ENCODE measurements at places on chromosomes 3 and 15. TPM values are rescaled to one million over a fixed set of nuclear protein-coding genes. Genes with fewer than 3 reads are reported as not detected.

DNA sequence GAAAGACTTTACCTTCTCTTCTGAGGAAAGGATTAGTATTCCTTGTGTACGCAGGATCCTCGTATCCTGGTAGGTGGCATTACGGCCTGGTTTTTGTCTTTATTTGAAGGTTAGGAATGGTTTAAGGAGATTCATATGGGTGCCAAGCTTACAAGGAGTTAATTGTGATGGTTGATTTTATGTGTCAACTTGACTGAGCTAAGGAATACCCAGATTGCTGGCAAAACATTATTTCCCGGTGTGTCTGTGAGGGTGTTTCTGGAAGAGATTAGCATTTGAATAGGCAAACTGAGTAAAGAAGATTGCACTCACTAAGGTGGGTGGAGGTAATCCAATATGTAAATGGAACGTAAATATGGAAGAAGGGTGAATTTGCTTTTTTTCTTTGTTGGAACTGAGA lies 44.4 kb upstream of the ABI3BP start:
- H3K27ac ChIP-seq, result no peak overlapping the region
- H3K27me3 ChIP-seq, result no peaks in the 10 kb centered on the region
- DNase-seq, result no peak
- no peaks in the 10 kb centered on the region for H3K36me3 ChIP-seq
- H3K4me3 ChIP-seq, result no peak overlapping the region

- H3K27me3 ChIP-seq, result no peaks in the 10 kb centered on the region
- H3K36me3 ChIP-seq, result no peaks in the 10 kb centered on the region
- no peak overlapping the region for H3K27ac ChIP-seq
- no peak overlapping the region for H3K4me3 ChIP-seq
- peaks cover 2% of the 10 kb centered on the region for H3K4me1 ChIP-seq
These were observed 482.6 kb downstream of the PLOD2 start for GRCh38 chr3:145678401-145678800.

- no peaks in the 10 kb centered on the region for H3K36me3 ChIP-seq
- no peak for DNase-seq
- no peak overlapping the region for H3K4me3 ChIP-seq
- H3K27ac ChIP-seq, result no peak overlapping the region
These were observed 607.7 kb downstream of the PYDC2 start for GRCh38 chr3:192068464-192069254.

DNA sequence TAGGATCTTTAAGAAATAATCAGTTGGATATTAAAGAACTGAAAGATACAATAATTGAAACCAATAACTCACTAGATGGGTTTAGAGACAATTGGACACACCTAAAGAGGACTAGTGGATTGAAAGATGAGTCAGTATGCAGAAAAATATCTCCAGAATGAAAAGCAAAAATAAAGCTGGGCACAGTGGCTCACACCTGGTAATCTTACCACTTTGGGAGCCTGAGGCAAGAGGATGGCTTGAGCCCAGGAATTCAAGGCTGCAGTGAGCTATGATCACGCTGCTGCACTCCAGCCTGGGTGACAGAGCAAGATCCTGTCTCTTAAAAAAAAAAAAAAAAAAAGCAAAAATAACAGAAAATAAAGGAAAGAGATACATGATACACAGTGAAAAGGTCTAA lies 37.4 kb upstream of the CCDC174 start:
- DNase-seq, result no peak
- H3K4me3 ChIP-seq, result no peak overlapping the region
- H3K36me3 ChIP-seq, result no peaks in the 10 kb centered on the region
- H3K27me3 ChIP-seq, result no peaks in the 10 kb centered on the region
- no peaks in the 10 kb centered on the region for H3K4me1 ChIP-seq
- no peak overlapping the region for H3K27ac ChIP-seq

DNA sequence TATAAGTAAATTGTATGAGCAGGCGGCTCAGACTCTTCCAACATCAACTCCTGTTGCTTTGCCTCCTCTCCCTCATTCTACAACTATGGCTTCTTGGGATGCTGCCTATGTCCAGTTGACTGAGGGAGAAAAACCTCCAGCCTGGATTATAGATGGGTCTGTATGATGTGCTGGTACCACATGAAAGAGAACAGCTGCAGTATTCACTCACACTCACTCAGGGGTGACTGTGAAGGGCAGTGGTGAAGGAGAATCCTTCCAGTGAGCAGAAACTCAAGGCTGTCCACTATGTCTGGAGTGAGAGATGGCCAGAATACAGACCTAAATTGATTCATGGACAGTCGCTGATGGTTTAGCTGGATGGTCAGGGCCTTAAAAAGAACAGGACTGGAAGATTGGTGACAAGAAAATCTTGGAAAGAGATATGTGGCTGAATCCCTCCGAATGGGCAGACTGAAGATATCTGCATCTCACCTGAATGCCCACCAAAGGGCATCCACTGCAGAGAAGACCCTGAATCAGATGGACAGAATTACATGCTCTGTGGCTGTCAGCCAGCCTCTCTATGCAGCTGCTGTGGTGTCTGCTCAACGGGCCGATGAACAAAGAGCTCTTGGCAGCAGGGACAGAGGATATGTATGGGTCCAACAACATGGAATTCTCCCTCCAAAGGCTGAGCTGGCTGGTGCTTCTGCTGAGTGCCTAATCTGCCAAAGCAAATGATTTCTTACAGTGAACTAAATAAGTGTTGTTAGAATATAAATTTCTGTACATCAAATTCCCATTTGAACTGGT lies 1.9 kb upstream of the BCL2L10 start:
- H3K27ac ChIP-seq, result no peak overlapping the region
- no peaks in the 10 kb centered on the region for H3K4me1 ChIP-seq
- no peak overlapping the region for H3K4me3 ChIP-seq
- no peaks in the 10 kb centered on the region for H3K27me3 ChIP-seq
- no peak for DNase-seq

DNA sequence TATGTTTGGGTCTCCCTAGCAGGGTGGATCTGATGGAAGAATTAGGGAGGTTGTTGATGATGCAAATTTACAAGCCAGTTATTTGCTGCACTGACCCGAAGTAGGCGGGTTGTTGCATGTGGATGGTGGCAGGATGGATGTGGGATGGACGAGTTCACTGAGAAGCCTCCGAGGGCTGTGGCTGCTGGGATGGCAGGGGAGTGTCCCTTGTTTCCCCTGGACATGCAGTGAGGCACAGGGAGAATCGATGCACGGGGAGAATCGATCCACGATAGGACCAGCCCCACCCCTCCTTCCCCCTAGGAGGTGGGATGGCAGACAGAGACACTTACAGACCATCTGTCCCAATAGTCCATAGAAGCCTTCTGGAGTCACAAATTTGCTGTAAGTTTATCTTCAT lies 31.0 kb upstream of the KLF13 start:
- H3K27ac ChIP-seq, result no peak overlapping the region
- no peaks in the 10 kb centered on the region for H3K27me3 ChIP-seq
- no peak overlapping the region for H3K4me3 ChIP-seq
- H3K36me3 ChIP-seq, result no peaks in the 10 kb centered on the region

DNA sequence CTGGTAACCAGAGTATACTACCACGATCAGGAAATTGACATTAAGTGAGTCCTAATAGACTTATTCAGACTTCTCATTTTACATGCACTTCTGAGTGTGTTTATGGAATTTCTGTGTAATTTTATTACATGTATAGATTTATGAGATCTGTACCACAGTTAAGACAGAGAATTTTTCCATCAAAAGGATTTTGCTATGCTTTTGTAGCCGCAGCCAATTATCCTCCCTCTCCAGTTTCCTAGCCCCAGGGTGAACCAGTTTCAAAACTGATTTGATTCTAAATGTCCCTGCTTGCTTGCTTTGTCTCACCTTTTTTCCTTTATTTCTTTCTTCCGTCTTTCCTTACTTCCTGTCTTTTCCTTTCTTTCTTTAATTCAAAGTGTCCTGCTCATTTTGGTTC lies 661.2 kb upstream of the BCHE start:
- H3K4me1 ChIP-seq, result no peaks in the 10 kb centered on the region
- no peaks in the 10 kb centered on the region for H3K36me3 ChIP-seq
- no peak for DNase-seq
- H3K27me3 ChIP-seq, result no peaks in the 10 kb centered on the region

GRCh38 chr3:118710532-118710931 lies 324.1 kb downstream of the IGSF11 start:
- H3K27ac ChIP-seq, result no peak overlapping the region
- H3K36me3 ChIP-seq, result no peaks in the 10 kb centered on the region
- no peak overlapping the region for H3K4me3 ChIP-seq
- no peaks in the 10 kb centered on the region for H3K4me1 ChIP-seq
- no peak for DNase-seq

- H3K4me3 ChIP-seq, result no peak overlapping the region
- no peaks in the 10 kb centered on the region for H3K36me3 ChIP-seq
- no peak overlapping the region for H3K27ac ChIP-seq
- no peaks in the 10 kb centered on the region for H3K27me3 ChIP-seq
These were observed 14.2 kb downstream of the DNAH1 start for GRCh38 chr3:52330194-52330805.

DNA sequence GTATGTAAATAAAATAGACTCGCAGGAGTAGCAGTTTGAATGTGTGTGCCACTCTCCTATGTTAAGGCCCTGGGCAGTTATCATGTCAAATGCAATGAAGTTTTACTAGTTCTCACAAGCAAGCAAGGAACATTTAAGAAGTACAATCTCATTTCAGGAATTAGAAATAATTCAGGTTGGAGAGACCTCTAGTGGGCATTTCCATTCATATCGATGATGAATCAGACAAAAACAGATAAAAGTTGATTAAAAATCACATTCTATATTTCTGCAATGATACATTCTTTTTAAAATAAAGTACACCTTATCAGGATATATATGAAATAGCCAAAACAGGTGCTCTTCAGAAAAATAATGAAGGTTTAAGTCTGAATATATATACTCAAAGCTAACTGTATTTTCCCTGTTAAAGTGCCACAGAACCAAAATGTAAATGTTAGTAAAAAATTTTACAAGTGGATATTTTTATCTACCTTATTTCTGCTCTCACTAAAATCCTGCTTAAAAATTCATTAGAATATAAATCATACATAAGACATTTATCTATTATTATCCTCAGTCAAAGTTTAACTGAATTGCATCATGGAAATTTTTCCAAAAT lies 492.4 kb upstream of the FRG2C start:
- H3K27me3 ChIP-seq, result no peaks in the 10 kb centered on the region
- no peak for DNase-seq
- H3K27ac ChIP-seq, result no peak overlapping the region
- no peaks in the 10 kb centered on the region for H3K36me3 ChIP-seq
- no peak overlapping the region for H3K4me3 ChIP-seq

DNA sequence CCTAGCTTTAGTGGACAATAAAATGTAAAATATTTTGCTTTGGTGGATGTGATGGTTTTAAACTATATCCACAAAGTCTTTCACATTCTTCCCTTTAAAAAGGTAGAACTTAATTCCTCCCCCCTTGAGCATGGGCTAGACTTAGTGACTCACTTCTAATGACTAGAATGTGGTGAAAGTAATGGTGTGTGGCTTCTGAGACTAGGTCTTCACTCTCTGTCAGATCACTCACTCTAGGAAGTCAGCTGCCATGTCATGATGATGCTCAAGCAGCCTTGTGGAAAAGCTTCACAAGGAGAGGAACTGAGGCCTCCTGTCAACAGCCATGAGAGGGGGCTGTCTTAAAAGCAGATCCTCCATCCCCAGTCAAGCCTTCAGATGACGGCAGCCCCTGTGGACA lies 4.2 kb downstream of the LRRC2 start:
- H3K4me1 ChIP-seq, result no peaks in the 10 kb centered on the region
- no peaks in the 10 kb centered on the region for H3K36me3 ChIP-seq
- H3K27ac ChIP-seq, result no peak overlapping the region
- H3K27me3 ChIP-seq, result no peaks in the 10 kb centered on the region
- no peak overlapping the region for H3K4me3 ChIP-seq

- H3K27me3 ChIP-seq, result no peaks in the 10 kb centered on the region
- no peaks in the 10 kb centered on the region for H3K36me3 ChIP-seq
- H3K4me3 ChIP-seq, result no peak overlapping the region
- no peak overlapping the region for H3K27ac ChIP-seq
- no peaks in the 10 kb centered on the region for H3K4me1 ChIP-seq
These were observed 242.5 kb downstream of the GBE1 start for GRCh38 chr3:81518945-81519344.

DNA sequence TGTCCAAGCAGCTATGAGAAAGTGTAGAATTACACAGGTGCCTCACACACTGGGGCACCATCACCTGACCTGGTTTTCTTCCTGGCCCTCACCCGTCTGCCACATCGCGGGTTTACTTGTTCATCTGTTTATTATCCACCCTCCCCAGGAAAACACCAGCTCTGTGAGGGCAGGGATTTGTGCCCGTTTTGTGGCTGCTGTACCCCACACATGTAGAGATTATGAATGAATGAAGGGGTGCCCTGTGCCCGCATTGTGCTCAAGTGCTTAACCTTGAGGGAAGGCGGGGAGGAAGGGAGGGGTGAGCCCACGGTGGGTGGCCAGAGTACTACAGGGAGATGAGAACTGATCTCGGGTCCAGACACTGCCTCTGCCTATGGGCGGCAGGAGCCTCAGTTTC lies 108.4 kb downstream of the WNT7A start:
- DNase-seq, result no peak
- H3K4me1 ChIP-seq, result no peaks in the 10 kb centered on the region
- H3K27me3 ChIP-seq, result no peaks in the 10 kb centered on the region
- H3K36me3 ChIP-seq, result no peaks in the 10 kb centered on the region
- no peak overlapping the region for H3K27ac ChIP-seq
- H3K4me3 ChIP-seq, result no peak overlapping the region

Gene PLIN1
- total RNA-seq, result 4.1 TPM
